Activated T-cell treated with anti-CD3 and anti-CD28 coated beads for 24 hours (primary cell): ENCODE measurements at places on chromosomes 1 and 21.

DNA sequence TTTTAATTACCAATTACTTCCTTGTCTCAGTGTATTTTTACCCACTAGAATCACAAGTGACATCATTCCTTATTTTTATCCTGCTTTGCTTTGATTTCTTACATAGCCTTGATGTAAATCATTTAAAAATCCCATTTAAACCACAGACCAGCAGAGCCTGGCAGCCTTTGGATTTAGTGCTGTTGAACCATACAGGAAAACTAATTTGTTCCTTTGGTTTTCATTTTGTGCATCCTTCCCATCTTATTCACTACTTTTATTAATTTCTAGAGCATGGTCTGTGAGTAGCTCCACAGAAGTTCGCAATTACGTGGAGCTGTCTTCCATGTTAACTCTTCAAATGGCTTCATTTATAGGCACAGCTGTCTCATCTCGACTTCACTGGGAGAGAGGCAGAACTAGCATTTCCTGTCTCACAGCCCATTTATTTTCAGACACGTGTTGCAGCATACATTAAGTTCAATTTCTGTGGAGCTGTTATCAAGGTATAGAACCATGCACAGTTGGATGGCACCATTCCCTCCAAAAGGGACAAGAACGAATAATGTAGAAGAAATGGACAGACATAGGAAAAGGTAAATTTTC is 235.3 kb downstream of the MRPL39 start:
- no peak for DNase-seq

GRCh38 chr21:29144736-29145353 is 14.4 kb downstream of the MAP3K7CL start:
- DNase-seq: no peak

- no peak for DNase-seq
These were observed 29.4 kb downstream of the MIER1 start for GRCh38 chr1:66954208-66954607.

- DNase-seq: no peak
These were observed 59.3 kb downstream of the ACP6 start for GRCh38 chr1:147611021-147611426.

DNA sequence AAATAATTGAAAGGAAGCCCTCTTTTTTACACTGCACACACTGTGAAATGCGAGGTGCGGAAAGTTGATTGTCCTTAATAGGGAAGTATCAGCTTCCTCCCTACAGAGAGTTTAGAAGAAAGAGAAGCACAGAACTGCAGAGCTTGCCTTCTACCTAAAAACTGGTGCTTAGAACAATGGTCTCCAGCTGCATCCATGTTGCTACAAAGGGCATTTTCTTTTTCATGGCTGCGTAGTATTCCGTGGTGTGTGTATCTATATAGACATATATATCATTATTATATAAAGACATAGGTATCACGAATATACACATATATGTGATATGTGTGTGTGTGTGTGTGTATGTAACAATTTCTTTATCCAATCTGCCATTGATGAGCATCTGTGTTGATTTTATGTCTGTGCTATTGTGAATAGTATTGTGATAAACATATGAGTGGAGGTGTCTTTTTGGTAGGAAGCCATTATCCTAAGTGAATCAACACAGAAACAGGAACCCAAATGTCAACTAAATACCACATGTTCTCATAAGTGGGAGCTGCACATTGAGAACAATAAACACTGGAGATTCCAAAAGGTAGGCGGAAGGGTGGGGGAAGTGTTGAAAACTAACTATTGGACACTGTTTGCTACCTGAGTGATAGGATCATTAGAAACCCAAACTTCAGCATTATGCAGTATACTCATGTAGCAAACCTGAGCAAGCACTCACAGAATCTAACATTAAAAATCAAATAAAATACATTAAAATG is 290.0 kb upstream of the RUNX1 start:
- no peak for DNase-seq

DNA sequence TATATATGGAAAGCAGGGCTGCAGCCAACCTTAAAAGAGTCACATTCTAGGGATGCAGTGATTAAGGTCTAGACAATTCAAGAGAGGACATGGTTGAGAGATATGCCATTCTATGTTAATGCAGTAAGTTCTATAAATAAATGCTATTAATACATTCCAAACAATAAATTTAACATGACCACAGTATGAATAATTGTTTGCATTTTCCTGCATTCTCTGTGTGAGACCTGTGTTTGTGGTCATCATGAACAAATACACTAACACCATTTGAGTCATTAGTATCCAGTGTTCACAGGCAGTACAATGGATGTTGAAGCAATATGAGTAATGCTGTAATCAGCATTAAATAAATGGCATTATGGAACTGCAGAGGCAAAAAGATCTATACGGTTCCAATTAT is 5.5 kb upstream of the ZRANB2 start:
- DNase-seq: no peak

DNA sequence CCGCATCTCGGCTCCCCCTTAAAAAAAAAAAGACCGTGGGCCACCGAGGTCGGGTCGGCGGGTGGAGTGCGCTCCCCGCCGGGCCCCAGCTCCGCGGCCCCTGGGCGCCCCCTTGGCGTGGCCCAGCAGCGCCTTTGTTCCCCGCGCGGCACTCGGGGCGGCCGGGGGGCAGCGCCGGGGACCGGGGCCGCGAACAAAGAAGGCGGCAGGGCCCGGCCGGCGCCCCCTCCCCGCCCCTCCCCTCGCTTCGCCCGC is 571 bp downstream of the MARCKSL1 start:
- no peak for DNase-seq

DNA sequence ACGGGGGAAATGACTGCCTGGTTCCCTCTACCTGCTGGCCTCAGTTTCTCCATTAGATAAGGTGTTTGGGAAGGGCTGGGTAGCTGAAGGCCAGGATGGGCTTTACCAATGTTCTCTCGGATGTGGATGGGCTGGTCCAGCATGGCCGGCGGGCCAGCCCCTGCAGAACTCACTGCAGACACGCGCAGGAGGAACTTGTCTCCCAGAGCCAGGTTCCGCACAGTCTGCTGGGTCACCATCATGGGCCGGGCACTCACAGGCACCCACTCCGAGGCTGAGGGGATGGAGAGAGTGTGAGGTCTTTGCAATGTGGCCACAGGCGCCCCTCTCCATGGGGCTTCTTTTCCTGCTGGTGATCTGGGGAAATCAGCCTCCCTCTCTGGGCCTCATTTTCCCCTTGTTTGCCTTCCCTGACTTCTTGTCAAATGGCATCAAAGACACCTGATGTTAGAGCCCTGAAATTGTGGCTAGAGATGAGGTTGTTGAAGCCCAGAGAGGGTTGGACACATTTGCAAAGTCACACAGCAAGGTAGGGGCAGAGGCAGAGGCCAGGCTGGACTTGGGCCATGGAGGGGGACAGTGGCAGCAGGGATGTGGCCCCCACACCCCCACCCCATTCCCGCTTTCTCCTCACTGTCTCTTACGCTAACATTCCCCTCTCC is 1.2 kb downstream of the MYBPH start:
- no peak for DNase-seq

GRCh38 chr1:27116697-27117096 is 38.2 kb downstream of the SLC9A1 start:
- no peak for DNase-seq

- DNase-seq: no peak
These were observed 305 bp upstream of the RPS6KC1 start for GRCh38 chr1:213050745-213051126.

DNA sequence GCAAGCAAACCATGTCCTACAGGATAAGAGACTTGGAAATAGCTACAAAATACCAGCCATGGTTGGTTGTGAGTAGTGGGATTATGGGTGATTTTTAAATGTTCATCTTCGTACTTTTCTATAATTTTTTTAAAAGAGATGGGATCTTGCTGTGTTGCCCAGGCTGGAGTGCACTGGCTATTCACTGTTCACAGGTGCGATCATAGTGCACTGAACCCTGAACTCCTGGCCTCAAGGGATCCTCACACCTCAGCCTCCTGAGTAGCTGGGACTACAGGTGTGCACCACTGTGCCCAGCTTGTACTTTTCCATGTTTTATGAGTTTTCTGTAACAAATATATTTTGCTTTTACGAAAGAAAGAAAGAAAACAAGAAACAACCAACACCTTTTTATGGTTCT is 224.2 kb downstream of the FOXD2 start:
- no peak for DNase-seq

DNA sequence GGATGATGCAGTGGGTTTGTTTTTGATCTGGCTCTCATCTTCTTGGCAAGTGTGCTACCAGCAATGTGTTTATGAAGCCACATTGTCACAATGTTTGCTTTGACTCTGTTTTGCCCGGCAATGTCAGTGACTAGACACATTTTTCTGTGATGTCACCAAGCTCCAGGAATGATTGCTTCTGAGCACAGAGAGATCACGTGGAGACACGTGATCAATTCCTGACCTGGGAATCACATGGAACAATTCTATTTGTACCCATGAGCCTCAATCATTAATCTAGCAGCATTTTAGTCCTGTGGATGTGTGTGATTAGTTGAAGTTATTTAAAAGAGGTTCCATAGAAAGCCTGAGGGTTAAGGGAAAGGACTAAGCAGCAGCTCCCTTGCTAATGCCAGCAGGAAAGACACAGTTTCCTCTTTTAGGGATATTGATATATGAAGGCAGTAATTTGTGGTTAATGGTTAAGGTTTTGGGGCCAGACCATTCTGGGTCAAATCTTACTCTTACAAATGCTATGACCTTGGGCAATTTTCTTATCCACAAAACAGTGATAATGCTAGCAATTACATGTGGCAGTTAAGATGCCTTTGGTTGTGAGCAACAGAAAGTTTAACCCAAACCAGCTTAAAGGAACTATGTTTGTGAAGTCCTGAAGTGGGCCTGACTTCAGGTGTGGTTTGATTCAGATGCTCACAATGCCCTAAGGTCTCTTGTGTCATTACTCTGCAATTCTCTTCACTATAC is 59.0 kb downstream of the FASLG start:
- DNase-seq: no peak

GRCh38 chr1:157006676-157007075 is 38.9 kb downstream of the ARHGEF11 start:
- no peak for DNase-seq

DNA sequence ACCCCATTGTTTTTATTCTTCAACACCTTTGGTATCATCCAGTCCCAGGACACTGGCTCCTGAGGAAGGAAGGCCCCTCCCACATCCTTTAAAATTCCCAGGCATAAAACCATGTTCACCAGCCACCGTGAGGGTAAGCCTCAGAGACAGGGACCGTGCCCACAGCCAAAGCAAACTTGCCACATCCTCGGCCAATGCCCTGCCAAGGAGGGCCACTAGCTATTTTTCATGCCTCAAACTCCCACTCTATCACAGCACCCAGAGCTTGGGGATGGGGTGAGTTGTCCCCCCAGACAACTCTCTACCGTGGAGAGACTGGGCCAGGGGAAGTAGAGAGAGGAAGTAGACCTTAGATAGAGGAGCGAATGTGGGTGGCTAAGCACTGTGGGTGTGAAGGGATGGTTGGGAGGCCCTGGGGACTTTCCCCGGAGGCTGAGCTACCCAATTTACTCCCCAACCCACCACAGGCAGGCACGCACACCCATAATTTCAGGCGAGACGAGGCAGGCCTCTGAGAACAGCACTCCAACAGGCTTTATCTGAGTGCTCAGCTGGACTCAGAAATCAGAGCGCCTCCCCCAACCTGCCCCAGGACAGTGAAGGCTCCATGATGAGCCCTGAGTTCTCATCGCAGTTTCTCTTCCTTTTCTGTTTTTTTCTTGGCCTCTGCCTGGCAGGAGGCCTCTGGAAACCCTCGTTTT is 15.9 kb upstream of the BTG2 start:
- peak; percentile 86 for DNase-seq

DNA sequence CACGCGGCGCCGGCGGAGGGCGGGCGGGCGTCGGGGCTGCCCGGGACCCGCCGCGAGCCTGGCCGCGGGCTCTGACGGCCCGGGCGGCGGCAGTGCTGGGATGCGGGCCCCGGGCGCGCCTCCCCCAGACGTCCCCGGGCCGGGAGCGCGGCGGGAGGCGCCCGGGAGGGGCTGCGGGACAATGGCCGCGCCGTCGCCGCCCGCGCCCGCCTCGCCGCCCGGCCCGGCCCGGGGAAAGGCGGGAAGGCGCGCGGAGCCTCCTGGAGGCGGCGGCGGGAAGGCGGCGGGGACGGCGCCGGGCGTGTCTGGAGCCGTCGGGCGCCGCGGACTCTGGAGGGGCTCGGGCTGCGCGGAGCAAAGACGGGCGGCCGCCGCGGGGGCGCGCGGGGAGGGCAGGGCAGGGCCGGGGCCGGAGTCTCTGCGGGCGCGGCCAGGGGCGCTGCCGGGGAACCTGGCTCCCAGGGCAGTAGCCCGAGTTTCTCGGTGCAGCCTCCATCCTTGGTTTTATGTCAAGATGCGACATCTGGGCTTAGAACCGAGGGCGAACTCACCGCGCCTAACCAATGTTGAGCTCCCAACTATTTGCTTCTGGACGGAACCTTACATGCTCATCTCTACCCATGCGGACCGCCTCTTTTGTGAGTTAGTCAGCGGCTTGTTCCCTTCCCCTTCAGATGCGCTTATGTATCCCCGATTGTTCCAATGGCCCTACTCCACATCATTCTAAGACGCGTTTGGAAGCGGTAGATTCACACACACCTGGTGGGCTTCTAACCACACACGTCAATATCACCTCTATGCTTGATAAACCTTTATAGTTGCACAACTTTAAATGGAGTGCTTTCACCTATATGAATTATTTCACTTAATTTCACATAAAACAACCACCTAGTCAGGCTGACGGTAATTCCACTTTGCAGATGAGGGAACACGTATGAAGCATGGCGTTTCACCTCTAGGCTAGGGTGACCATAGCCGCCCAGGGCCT is 651 bp downstream of the ZBTB8A start:
- no peak for DNase-seq
